ENCODE measurements at places on chromosomes 2 and 18.
A peak's percentile ranks its signal among the peaks of the same experiment; 100 is the strongest.

GRCh38 chr2:160647967-160648685 lies 154.5 kb upstream of the RBMS1 start:
- DNase-seq = no peak

- DNase-seq = no peak
Measured at GRCh38 chr2:190378880-190379237, 29.3 kb upstream of the MFSD6 start.

GRCh38 chr2:54709336-54709809 lies 14.1 kb upstream of the EML6 start:
- DNase-seq = no peak

DNA sequence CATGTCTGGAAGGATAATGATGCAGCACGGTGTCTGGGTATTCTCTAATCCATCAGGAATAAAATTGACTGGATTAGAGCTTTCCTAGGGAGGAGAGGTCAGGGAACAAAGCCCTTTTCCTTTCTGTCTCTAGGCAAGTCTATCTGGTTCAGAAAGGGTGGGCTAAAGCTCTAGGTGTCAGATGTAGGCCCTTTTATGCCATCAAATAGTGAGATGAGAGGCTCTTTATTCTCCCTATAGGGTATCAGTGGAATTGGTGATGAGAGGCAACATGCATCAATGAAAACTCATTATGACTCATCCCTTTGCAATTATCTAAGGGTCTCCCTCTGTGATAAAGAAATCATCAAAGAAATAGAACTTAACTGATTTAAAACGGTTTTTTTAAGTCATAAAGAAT lies 328.0 kb upstream of the CRIM1 start:
- no peak for DNase-seq

DNA sequence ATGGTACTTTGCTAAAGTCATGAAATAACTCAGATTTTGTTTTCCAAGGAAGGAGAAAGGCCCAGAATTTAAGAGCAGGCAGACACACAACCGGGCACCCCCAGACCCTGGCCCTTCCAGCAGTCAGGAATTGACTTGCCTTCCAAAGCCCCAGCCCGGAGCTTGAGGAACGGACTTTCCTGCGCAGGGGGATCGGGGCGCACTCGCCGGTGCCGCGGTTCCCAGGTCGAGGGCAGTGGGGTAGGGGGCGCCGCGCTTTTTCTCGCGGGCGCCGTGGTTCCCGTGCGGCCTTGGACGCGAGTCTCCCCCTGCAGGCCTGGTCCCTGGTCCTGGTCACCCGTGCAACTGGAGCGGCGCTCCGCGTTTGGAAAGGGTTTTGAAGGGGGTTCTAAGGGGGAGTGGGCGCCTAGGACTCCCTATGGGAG lies 1.2 kb downstream of the ZNF236 start:
- peak; percentile 26 for DNase-seq

GRCh38 chr2:62304429-62305417 lies 108.8 kb downstream of the B3GNT2 start:
- DNase-seq = no peak

- DNase-seq = no peak
Measured at GRCh38 chr2:88011011-88011410, 5.3 kb downstream of the RNU2-63P start.

Data from progenitor cell of endocrine pancreas (in vitro differentiated cells).